ENCODE measurements at places on chromosomes 4 and X.
A peak's percentile ranks its signal among the peaks of the same experiment; 100 is the strongest.

DNA sequence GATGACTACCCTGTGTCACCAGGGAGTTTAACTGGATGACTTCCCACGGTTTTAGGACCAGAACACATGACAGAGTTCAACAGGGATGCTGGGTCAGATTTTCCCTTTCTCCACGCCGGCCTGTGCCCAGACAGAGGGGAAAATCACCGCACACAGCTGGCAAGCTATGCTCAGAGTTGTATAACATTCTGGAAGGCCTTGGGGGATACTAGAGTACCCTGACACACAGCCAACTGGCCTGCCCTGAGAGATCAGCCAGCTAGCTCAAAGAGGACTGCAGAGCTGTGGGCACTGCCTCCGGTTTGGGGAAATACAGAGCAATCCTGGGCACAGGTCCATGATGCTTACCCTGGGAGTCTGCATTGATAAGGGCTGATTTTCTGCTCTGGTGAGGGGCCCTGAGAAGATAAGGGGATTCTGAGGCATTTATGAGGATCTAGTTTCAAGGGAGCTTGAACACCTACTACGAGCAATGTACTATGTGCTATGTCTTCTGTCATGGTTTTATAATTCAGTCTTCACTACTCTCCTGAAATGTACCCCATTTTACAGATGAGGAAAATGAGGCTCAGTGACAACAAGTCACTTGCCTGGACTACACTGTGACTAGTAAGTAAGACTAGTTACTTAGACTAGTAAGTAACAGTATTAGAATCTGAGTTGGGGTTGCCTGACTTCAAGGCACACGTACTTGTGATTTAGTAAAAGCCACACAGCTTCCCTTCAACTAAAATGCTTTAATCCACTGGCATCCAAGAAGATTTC is 14.7 kb downstream of the C4orf54 start:
- DNase-seq: no peak

DNA sequence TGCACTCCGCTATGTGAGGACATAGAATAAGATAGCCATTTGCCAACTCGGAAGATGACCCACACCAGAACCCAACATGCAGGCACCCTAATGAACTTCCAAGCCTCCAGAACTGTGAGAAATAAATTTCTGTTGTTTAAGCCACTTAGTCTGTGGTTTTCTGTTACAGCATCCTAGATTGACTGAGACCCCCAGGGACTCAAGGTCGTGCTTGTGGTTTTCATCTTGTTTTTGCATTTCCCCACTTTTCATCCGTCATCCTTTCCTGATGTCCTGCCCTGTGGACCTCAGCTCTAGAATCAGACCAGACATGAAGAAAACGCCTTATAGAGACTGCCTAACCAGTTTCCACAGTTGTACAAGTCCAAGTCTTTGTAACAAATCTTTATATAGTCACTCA is 54.4 kb downstream of the MCUB start:
- no peak for DNase-seq

GRCh38 chr4:1693131-1693896 is 9.2 kb upstream of the FAM53A start:
- DNase-seq: peak; percentile 61

- no peak for DNase-seq
These were observed 18.1 kb upstream of the ATOH1 start for GRCh38 chr4:93810340-93810992.

DNA sequence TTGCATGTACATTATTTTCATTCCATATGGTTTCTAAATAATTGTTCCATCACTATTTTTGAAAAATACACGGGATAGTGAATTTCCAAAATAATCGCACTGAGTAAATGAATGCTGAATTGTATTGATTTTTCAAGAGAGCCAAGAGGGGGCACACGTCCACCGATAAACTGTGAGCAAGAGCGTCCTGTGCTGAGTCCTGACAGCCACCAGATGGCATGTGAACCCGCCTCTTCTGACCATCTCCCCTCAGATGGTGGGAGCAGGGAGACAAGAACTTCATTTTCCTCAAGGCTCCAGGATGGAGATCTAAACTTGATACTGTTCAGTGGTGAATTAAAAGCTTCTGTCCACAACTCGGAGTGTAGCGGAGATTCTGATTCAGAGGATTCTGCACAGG is 30.6 kb upstream of the IL9R start:
- no peak for DNase-seq

DNA sequence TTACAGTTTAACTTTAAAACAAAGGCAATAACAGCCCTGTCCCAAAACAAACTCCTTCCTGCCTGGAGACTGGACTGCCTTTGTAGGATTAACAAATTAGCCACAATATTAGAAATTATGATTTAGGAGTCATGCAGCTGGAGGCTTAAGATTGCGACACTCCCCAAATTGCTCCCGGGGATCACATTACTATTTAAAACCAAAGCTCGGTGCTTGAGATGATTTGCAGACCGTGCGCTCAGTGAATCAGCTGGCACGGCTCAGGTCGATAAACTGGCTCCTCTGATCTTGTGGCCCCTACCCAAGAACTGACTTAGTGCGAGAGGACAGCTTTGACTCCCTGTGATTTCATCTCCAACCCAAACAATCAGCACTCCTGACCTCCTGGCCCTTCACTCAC is 829.3 kb downstream of the NLGN4X start:
- no peak for DNase-seq

- DNase-seq: no peak
These were observed 10.6 kb downstream of the CENPVL3 start for GRCh38 chrX:51608126-51608525.

DNA sequence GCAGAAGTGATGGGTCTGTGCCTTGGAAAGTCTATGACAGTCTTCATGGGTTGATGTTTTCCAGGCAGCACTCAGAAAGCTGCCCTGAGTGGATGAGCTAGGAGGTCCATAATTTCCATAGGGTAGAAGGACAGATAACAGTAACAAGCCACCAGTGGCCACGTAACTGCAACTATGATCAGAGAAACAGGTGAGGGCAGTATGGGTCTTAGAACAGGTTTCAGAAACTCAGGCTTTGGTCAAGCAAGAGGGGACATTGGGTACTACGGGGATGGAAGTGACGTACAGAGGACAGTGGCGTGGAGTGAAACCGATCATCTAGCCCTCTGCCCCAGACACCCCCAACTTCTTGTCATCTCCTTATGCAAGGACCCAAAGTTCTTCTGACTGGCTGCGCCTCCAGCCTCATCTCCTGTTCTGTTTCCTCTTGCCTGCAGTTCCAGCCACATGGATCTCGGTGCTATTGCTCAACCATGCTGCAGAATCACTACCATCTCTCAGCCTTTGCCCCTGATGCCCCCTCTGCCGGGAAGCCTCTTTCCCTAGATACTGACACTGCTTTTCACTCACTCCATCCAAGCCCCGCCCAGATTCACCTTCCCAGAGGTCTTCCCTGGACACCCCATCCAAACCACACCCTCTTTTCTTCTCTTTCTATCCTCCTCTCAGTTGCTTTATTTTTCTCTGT is 123.4 kb downstream of the MFAP3L start:
- DNase-seq: no peak

DNA sequence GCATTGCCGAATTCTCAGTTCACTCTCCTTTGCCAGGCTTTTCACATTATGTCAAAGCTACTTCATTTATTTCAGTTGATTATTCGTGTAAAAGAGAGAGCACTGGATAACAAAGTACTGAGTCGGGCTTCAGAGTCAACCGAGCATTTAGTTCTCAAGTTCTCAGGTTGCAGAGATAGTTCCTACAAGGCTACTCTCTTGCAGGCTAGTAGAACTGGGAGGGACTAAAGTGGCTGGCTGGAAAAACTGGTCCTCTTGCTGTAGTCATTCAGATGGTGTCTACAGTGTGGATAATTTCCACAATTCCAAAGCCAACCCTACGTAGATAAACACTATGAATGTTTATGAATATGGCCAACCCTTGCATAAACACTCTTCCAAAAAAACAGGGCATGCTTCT is 4.6 kb upstream of the CCNG2 start:
- no peak for DNase-seq

GRCh38 chr4:23909671-23910070 is 19.8 kb upstream of the PPARGC1A start:
- DNase-seq: no peak

- no peak for DNase-seq
These were observed 89.8 kb upstream of the ARMCX2 start for GRCh38 chrX:101749436-101749835.

- no peak for DNase-seq
These were observed 140.2 kb upstream of the KLF3 start for GRCh38 chr4:38523524-38524448.

- DNase-seq: no peak
These were observed 23.2 kb upstream of the AMELX start for GRCh38 chrX:11269996-11270395.

- DNase-seq: no peak
These were observed 376.9 kb upstream of the CTSO start for GRCh38 chr4:156330436-156331031.

- DNase-seq: no peak
These were observed 37.0 kb upstream of the ATP6AP2 start for GRCh38 chrX:40543661-40544328.

DNA sequence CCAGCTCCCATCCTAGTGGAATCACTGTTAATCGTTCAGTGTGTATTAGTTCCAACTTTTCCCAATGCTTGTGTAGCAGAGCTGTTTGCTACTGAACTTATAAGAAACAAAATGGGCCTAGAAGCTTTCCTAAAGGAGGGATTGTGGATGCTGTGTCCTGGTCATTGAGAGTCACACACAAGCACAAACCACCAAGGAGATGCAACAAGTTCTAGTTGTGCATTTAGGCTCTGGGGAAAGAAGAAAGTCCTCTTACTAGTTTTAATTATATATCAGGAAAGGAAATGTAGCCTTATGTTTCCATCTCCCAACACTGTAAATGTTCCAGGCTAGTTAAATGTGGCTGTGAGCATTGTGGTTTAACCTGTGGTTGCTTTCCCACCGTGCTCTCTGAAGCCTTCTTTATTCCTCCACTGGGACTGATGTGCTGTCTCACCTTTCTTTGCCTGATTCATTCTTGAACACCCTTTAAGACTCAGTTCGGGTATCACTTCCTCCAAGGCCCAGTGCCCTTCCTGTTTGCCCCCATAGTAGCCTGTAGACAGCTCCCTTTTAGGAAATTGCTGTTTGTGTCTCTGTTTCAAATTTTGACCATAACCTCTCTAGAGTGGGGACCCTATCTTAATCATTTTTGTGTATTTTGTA is 34.3 kb downstream of the ATP10D start:
- no peak for DNase-seq

- no peak for DNase-seq
These were observed 803.4 kb downstream of the TRIML1 start for GRCh38 chr4:188942606-188943005.

DNA sequence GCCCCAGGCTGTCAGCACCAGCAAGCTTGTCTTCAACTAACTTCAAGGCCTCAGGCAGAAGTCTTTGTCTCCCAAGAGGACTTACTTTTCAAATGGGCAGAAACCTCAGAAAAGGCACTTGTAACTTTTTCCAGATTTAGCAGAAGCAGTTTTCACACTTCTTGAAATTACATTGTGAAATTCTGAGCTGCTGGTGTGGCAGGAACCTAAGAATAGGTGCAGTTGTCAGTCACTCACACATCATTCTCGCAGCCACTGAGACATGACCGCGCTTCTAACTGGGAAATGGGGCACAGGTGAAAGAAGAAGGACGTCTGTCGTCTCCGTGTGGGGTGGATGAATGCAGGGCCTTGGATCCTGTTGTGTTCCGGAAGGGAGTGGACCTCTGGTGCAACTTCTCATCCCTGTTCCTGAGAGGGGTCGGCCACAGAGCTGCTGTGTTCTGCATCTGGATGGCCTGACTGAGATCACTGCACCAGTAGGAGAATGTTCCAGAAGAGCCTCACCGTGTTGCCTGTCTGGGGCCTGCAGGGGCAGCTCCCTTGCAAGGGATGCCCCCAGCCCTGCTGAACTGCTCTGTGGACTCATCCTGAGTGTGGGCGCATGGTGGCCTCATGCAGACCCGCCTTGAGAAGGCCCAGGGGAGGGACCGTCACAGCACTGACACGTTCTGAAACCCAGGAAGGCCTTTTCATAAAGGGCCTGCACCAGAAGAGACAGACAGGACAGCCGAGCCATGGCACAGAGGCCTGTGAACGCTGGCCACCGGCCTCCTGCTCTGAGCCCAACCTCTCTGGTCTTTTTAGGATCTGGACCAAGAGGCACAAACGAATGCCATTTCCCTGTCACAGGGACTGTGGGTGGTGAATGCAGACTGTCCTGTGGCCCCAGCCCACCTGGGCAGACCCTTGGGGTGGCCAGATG is 18.7 kb downstream of the NAT8L start:
- DNase-seq: no peak

- no peak for DNase-seq
These were observed 3.7 kb downstream of the C4orf54 start for GRCh38 chr4:99653916-99654315.

DNA sequence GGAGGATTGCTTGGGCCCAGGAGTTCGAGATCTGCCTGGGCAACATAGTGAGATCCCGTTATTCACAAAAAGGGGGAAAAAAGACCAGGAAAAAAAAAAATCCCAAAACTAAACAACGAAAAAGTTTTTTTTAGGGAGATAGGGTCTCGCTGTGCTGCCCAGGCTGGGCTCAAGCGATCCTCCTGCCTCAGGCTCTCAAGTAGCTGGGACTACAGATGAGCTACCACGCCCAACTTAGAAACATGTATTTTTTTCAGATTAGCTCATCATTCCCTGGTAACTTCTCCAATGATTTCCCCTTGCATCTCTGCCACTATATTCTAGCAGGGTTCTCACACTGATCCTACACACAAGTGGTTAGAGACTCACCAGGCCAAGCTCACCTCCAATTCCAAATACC is 24.4 kb upstream of the IRAK1 start:
- DNase-seq: no peak

- no peak for DNase-seq
These were observed 30.1 kb upstream of the MXD4 start for GRCh38 chr4:2291705-2292645.

DNA sequence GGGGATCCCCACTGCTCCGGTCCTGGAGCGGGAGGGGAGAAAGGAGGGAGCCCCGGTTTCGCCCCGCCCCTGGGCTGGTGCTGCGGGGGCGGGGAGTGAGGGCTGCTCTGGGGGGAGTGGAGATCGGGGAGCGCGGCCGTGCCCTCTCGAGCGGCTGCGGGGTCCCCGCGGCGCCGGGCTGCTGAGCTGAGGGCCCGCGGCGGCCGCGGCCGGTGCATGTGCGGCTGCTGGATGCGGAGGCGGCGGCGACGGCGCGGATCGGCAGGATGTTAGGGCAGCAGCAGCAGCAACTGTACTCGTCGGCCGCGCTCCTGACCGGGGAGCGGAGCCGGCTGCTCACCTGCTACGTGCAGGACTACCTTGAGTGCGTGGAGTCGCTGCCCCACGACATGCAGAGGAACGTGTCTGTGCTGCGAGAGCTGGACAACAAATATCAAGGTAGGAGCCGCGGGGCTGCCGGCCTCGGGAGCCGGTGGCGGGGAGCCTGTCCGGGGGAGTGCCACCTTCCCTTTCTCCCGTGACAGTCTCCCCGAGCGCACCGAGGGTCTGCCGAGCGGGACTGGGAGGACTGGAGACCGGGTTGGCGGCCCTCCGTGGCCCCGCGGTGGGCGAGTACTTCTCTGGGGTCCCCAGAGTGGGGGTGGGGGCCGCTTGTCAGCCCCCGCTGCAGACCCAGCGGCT is at the start of gene ING2:
Gene ING2, plus strand, starts transcription at position 129 of the 681 bp plus-strand sequence. Its CDS starts 138 bp downstream, at position 267.
- peak; percentile 13 for DNase-seq

DNA sequence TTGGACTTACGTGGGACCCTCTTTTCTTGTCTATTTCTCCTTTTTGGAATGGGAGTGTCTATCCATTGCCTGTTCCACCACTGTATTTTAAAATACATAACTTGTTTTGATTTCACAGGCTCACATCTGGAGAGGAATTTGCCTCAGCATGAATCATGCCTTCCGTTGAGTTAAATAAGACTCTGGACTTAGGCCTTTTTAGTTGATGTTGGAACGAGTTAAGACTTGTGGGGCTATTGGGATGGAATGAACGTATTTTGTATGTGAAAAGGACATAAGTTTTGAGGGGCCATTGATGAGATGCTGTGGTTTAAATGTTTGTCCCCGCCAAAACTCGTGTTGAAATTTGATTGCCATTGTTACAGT is 66.2 kb downstream of the BEX3 start:
- no peak for DNase-seq
